ENCODE measurements at places on chromosomes 6 and 20.

GRCh38 chr20:2152317-2152716 lies 50.7 kb downstream of the STK35 start:
- no peak for DNase-seq

DNA sequence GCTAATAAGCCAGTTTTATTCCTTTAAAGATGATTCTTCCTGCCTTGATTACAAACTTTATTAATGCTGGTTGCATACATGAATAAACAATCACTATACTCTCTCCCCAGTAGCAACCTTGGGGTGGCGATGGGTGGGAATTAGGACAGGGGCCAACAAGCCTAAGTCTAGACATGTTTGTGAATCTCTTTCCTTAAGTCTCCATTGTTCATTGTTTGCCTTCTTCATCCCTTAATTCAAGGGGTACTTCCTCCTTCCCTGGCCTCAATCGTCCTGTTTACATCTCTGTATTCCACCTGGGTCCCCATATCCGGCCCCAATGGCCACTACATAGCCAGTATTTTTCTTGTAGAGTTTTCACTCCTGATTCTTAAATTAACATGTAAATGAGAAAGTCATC lies 66.0 kb downstream of the ARHGAP18 start:
- DNase-seq = no peak

DNA sequence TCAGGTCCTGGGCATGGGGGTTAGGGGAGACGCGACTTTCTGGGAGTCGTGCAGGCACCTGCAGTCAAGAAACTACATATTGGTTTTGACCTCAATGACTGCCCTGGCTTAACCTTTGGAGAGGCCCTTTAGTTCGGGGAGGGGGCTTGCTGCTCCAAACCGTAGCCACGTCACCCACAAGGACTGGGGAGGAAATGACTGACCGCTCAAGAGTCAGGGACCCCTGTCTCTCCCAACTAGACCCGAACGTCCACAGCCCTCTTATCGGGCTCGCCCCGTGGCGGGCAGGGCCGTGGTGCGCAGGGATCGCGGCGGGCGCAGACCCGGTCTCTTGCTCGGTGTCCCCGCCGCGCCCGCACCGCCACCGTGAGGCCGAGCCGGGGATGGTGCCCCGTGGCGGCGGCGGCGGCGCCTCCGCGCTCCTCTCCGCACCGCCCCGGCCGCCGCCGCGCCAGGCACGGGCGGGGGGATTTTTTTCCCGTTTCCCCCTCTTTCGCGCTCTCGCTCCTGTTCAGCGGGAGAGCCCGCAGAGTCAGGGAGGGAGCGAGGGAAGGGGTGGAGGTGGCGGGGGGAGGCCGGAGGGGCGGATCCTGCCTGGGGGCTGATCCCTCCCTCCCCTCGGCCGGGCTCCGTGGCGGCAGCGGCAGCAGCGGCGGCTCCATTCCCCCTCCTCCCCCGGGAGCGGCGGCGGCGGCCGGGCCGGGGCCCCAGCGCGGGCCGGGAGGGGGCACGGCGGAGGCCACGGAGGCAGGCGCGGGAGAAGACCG lies at the start of gene BRPF3:
BRPF3 (plus strand) TSS at position 632 of the 767 bp plus-strand sequence. CDS start 3,579 bp downstream, outside the sequence.
- peak; percentile 74 for DNase-seq

- no peak for DNase-seq
Observed at GRCh38 chr6:149154261-149154821, 163.2 kb upstream of the TAB2 start.

GRCh38 chr6:26439151-26440125 lies 866 bp upstream of the BTN3A3 start:
- no peak for DNase-seq

GRCh38 chr6:21804941-21805610 lies 211.5 kb downstream of the SOX4 start:
- DNase-seq = no peak

DNA sequence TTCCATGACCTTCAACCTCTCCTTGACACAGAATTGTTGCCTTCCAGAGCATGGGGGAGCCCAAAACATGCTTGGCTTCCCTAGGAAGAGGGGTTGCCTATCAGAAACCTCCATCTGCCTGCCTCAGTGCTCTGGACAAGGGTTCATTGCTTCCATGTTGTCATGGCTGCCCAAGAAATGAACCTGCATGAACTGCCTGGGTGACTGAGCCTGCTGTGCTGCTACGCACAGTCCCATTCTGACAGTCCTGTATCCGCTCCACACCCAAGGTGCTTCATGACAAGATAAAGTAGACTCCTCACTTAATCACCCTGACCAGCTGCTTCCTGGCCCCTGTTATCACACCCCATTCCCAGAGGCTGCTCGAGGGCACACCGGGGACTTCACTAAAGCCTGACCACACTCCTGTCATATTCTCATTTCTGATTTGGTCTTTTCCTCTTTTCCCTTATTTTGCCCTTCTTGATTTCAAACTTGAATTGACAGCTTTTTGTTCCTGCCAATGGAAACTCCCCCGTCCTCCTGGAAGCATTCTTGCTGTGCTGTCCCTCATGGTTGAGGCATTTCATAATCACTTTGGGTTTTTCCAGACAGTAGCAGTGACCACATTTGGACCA lies 31.9 kb downstream of the GMPR start:
- no peak for DNase-seq

- DNase-seq = no peak
Observed at GRCh38 chr20:62780696-62781095, 15.6 kb upstream of the MRGBP start.

DNA sequence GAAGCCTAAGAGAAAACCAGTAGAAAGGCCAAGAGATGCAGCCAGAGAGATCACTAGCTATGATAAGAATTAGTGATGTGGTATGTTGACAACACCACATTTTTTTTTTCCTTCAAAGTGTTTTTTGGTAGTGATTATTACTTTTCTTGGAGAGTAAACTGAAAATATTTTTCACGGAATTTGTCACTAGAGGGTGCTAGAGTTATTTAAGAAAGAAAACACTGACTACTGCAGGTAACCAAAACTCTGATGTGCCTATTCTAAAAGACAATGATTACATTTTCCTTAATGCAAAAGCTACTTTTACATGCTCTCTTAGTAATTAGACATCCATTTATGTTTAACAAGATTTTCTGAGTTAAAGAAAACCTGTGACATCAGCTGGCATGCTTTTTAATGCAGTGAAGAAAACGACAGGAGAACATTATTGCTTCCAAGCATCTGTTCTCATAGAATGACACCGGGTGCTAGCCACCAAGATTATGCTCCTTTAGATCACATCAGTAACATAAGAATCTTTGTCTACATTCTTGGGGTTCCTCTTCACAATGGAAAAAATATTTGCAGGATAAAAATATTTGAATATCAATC lies 28.8 kb downstream of the RWDD2A start:
- DNase-seq = peak; percentile 29

- no peak for DNase-seq
Observed at GRCh38 chr6:160963651-160964050, 27.9 kb upstream of the MAP3K4 start.

- DNase-seq = no peak
Observed at GRCh38 chr6:35197196-35197595, 16.6 kb upstream of the SCUBE3 start.

- DNase-seq = no peak
Observed at GRCh38 chr6:170278743-170279094, 12.2 kb downstream of the DLL1 start.

GRCh38 chr20:23251779-23252178 lies 98.8 kb upstream of the NXT1 start:
- DNase-seq = no peak

- no peak for DNase-seq
Observed at GRCh38 chr6:64054861-64055260, 419.3 kb downstream of the PHF3 start.

DNA sequence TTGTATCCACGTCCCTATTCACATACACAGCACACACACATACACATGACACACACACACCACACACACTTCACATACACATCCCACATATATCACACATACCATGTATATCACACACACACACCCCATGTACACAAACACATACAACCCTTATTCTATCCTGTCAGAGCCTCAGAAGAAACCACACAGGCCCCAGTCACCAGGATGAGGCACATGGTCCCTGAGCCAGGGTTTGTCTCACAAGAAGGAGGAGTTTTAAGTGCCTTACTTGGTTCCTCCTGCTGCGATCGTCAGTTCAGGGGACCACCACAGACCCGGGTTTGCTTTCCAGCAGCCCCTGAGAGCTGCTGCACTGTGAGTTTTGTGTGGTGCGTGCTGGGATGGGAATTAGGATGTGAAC lies 23.6 kb downstream of the BFSP1 start:
- DNase-seq = no peak

- no peak for DNase-seq
Observed at GRCh38 chr20:12386821-12387220, 469.1 kb downstream of the BTBD3 start.

DNA sequence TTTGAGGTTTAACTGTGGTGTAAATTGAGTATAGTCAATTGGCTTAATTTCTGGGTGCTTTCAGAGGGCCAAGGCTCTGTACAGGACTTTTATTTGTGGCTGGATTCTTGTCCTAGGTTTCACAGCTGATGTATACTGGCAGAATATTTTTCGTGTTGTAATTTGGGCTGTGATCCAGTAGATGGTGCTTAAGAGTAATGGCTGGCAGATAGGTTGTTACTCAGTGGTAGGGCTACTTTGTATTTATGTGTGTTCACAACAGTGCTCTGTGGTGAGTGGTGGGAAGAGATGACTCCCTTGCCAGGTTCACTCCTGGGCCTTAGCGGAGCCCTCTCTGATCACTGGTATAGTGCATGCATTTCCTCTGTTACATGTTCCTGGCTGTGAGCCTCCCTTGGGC lies 34.5 kb upstream of the FERMT1 start:
- no peak for DNase-seq

DNA sequence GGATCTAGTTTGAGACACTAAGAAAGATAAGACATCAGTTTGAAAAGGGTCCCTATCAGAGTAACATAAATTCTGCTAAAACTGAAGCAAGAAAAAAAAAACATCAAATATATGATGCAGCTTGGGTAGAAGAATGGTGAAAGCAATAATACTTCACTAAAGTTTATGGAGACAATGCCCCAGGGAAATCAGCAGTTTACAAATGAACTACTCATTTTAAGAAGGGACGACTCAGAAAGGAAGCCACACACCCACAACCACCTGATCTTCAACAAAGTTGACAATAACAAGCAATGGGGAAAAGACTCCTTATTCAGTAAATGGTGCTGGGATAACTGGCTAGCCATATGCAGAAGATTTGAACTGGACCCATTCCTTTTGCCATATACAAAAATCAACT lies 143.5 kb downstream of the TPBG start:
- no peak for DNase-seq

- DNase-seq = no peak
Observed at GRCh38 chr20:10306440-10307358, 88.1 kb downstream of the SNAP25 start.

- DNase-seq = no peak
Observed at GRCh38 chr6:56770011-56770520, 127.4 kb upstream of the DST start.

- DNase-seq = no peak
Observed at GRCh38 chr6:134035823-134036296, 16.6 kb downstream of the SLC2A12 start.

DNA sequence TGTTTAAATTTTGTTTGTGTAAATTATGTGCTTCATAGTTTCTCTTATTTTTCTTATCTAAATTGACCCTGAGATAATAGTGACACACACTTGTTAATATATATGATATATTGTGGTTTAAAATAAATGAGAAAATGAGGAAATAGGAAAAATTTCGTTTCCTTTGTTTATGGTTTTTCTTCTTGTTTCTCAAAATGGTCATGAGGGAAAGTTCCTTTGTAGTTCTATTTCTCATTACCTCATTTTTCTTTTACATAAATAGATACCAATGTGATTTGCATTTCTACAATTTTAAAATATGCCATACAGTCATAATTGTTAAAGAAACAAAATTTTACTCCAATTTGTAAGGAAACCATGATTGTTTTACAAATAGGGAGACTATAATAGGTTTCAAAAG lies 9.2 kb downstream of the OR2A4 start:
- DNase-seq = no peak

DNA sequence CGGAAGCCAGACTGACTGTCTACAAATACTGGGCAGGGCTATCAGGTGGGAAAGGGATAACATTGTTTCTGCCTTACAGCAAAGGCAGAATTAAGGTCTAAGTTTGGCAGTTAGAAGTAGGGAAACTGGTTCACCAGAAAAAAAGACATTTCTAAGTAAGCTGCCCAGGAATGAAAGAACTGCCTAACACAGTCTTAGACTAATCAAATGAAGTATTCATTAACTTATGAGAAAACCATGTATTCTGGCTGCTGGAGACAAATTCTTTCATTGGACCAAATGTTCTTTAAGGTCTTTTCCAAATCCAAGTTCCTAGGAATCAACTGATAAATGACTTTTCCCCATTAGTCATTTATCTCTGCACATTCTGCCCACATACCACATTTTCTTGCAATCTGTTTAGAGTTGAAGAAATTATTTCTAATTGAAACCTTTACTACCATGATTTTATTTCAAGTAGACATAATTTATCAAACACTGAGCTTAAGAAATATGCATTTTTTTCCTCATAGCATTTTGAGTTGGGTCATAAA lies 120.3 kb upstream of the OGFRL1 start:
- no peak for DNase-seq

DNA sequence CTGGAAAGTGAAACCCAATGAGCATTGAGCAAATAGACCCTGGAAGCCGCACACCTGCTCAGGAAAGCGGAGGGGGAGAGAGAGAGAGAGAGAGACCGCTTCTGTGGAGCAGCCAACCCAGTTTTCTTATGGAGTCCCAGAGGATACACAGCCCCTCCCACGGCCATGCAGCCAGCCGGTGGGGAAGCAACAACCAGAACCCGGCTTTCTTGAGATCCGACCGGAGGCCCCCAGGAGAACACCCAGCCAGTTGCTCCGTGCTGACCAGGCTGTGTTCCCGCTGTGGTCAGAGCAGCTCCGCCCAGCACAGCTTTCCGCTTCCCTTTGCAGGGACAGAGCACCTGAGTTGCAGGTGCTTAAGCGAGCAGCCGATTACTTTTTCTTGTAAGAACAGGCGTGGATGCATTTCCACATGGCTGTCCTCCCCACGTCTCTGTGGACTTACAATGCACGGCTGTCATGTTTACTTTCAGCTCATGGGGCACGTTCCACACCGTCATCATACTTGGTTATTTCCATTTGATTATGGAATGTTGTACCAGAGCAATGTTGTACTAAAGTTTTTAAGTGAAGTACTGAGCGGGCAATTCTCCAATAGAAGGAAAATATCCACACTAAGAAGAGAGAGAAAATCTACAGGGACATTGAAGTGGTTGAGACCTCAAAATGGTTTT lies 381.9 kb downstream of the THBS2 start:
- no peak for DNase-seq

- DNase-seq = peak; percentile 59
Observed at GRCh38 chr6:31058128-31058894, 48.0 kb downstream of the MUC22 start.

- no peak for DNase-seq
Observed at GRCh38 chr6:98946879-98947410, 801 bp downstream of the FBXL4 start.
